ENCODE measurements at places on chromosomes 7 and 10. TPM values are rescaled to one million over a fixed set of nuclear protein-coding genes. Genes with fewer than 3 reads are reported as not detected.

SSC4D gene
- total RNA-seq = 1.4 TPM

DNA sequence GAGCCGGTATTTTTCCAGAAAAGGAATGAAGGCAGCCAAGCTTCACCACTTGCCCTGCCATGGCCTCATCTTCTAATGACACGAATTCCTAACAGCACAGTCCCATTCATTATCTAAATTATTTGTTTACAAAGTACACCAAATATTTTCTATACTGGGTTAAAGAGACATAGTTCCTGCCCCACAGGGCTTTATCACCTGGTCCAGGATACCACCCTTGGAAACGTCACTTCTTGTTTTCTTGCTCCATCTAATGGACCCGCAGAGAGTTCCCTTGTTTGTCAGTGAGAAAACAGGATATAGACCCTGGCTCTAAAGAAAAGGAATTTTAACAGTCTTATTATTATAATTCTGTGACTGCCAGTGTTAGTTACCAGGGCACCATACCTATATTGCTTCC is 1165.4 kb downstream of the GATA3 start:
- no peaks in the 10 kb centered on the region for H3K4me1 ChIP-seq
- no peak for DNase-seq
- H3K27me3 ChIP-seq = no peaks in the 10 kb centered on the region
- H3K36me3 ChIP-seq = no peaks in the 10 kb centered on the region
- H3K4me3 ChIP-seq = no peak overlapping the region

DNA sequence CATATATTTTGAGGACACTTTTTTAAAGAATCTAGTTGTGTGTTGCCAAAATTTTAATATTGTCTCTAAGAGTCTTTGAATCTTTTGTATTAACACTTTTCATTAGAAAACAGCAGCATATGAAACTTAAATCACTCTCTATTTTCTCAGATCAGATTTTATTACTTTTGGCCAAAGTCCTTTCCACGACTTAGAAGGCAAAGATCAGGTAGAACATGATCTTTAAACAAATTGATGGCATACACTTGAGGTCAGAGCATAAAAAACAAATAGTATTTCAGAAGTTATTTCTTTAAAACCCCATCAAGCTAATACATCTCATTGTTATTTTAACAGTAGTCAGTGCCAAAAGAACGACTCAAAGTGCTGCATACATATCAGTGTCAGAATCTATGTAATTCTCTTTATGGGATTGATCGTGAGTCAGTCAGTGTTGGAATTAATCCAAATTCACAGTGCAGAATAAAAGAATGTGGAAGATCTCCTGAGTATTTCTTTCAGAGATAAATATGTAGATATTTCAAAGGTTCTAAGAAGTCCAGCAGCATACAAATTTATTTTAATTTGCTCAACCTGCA is 9.6 kb upstream of the AGMO start:
- no peaks in the 10 kb centered on the region for H3K36me3 ChIP-seq
- H3K27me3 ChIP-seq = no peaks in the 10 kb centered on the region
- DNase-seq = no peak
- no peak overlapping the region for H3K4me3 ChIP-seq

GRCh38 chr7:155979566-155979965 is 167.3 kb upstream of the SHH start:
- H3K36me3 ChIP-seq = no peaks in the 10 kb centered on the region
- no peak overlapping the region for H3K27ac ChIP-seq
- H3K4me1 ChIP-seq = no peaks in the 10 kb centered on the region
- no peak overlapping the region for H3K4me3 ChIP-seq

- DNase-seq = no peak
- H3K4me1 ChIP-seq = no peaks in the 10 kb centered on the region
- H3K36me3 ChIP-seq = no peaks in the 10 kb centered on the region
- no peaks in the 10 kb centered on the region for H3K27me3 ChIP-seq
These were observed 56.7 kb downstream of the LAMB4 start for GRCh38 chr7:108073305-108074070.

PNLIPRP3 gene
- not detected for total RNA-seq

GBX1 gene
- total RNA-seq = not detected

DNA sequence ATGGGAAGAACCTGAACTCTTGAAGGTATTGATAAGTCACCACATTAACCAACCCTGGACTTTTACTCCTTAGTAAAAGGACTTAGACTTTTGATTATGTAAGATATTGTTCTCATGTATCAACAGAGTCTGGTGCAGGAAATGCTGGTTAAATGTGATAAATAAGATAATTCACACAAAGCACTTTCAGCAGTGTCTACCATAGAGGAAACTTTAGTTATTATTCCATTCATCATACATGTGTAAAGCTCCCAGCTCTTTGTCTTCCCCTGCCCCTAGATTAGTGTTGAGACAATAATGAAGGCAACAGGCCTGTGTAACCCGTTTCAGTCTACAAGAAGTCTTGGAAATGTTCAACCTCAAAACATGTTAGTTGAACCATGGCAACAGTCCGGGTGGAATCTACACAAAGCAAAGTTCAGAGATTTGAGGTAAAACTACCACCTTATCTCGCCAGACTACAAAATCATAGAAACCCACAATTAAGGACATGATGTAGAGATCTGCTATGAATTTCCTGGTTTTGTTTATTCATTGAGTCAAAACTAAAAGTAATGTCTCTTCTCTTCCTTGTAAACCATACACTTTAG is 109.9 kb upstream of the ADO start:
- H3K36me3 ChIP-seq = no peaks in the 10 kb centered on the region
- H3K4me1 ChIP-seq = peaks cover 5% of the 10 kb centered on the region
- DNase-seq = no peak
- no peaks in the 10 kb centered on the region for H3K27me3 ChIP-seq
- H3K27ac ChIP-seq = no peak overlapping the region

DNA sequence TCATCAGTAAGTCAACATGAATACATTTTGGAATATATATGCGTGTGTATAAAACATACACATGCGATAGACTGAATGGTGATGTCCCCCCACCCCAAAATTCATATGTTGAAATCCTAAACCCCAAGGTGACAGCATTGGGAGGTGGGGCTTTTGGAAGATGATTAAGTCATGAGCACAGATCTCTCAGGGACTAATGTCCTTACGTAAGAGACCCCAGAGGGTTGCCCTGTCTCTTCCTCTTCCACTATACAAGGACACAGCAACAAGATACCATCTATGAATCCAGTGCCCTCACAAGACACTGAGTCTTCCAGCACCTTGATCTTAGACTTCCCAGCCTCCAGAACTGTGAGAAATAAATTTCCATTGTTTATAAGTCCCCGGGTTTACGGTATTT is 22.5 kb downstream of the DRGX start:
- DNase-seq = no peak
- H3K36me3 ChIP-seq = no peaks in the 10 kb centered on the region
- H3K27me3 ChIP-seq = no peaks in the 10 kb centered on the region

- no peak overlapping the region for H3K4me3 ChIP-seq
- H3K36me3 ChIP-seq = no peaks in the 10 kb centered on the region
- no peak overlapping the region for H3K27ac ChIP-seq
- no peak for DNase-seq
These were observed 25.4 kb upstream of the MRC1 start for GRCh38 chr10:17783751-17784150.

GRCh38 chr10:103699611-103700435 is 155.6 kb downstream of the SH3PXD2A start:
- no peak overlapping the region for H3K4me3 ChIP-seq
- H3K36me3 ChIP-seq = no peaks in the 10 kb centered on the region
- H3K27me3 ChIP-seq = no peaks in the 10 kb centered on the region
- no peak for DNase-seq
- no peaks in the 10 kb centered on the region for H3K4me1 ChIP-seq
- no peak overlapping the region for H3K27ac ChIP-seq

GRCh38 chr7:137930581-137930980 is 71.3 kb downstream of the CREB3L2 start:
- no peak overlapping the region for H3K27ac ChIP-seq
- H3K4me1 ChIP-seq = peaks cover 20% of the 10 kb centered on the region
- no peak for DNase-seq
- no peak overlapping the region for H3K4me3 ChIP-seq
- no peaks in the 10 kb centered on the region for H3K36me3 ChIP-seq
- H3K27me3 ChIP-seq = no peaks in the 10 kb centered on the region

- H3K4me1 ChIP-seq = no peaks in the 10 kb centered on the region
- H3K36me3 ChIP-seq = no peaks in the 10 kb centered on the region
- no peaks in the 10 kb centered on the region for H3K27me3 ChIP-seq
- DNase-seq = no peak
- H3K27ac ChIP-seq = no peak overlapping the region
These were observed 99.3 kb upstream of the THSD7A start for GRCh38 chr7:11931307-11931706.

- peak overlapping the region; percentile 90 for H3K27ac ChIP-seq
- H3K27me3 ChIP-seq = no peaks in the 10 kb centered on the region
- H3K4me1 ChIP-seq = peaks cover 4% of the 10 kb centered on the region
- H3K36me3 ChIP-seq = no peaks in the 10 kb centered on the region
- no peak overlapping the region for H3K4me3 ChIP-seq
- no peak for DNase-seq
These were observed 10.6 kb downstream of the SKIDA1 start for GRCh38 chr10:21514818-21515351.

NPC1L1 gene
- total RNA-seq = 0.28 TPM

PCGF5 gene
- total RNA-seq = 35.8 TPM

- H3K27ac ChIP-seq = no peak overlapping the region
- no peaks in the 10 kb centered on the region for H3K36me3 ChIP-seq
- no peaks in the 10 kb centered on the region for H3K4me1 ChIP-seq
- H3K27me3 ChIP-seq = no peaks in the 10 kb centered on the region
- H3K4me3 ChIP-seq = no peak overlapping the region
These were observed 396.4 kb upstream of the STEAP1 start for GRCh38 chr7:89757910-89758309.

CYP2C19 gene
- not detected for total RNA-seq

DNA sequence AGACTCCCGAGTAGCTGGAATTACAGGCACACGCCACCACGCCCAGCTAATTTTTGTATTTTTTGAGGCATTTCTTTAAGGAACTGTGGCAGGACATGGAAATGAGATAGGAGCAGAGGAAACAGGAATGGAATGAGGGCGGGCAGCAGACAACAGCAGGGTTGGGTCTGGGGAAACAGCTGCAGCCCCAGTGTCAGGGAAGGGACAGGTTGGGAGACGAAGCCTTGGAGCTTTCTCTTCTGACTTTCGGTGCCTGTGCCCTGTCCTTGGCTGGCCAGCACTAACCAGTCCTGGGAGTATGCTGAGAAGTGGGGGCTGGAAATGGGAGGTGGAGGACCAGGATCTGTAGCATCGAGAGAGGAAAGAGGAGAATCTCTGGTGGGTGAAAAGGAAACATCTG is 47.4 kb downstream of the ATOH7 start:
- H3K27me3 ChIP-seq = no peaks in the 10 kb centered on the region
- no peaks in the 10 kb centered on the region for H3K4me1 ChIP-seq
- no peak for DNase-seq
- no peak overlapping the region for H3K27ac ChIP-seq

IQUB gene
- 0.93 TPM for total RNA-seq

- H3K36me3 ChIP-seq = no peaks in the 10 kb centered on the region
- H3K27me3 ChIP-seq = no peaks in the 10 kb centered on the region
- no peak overlapping the region for H3K4me3 ChIP-seq
These were observed 73.4 kb upstream of the INSIG1 start for GRCh38 chr7:155224116-155224811.

- H3K36me3 ChIP-seq = no peaks in the 10 kb centered on the region
- no peaks in the 10 kb centered on the region for H3K27me3 ChIP-seq
- H3K27ac ChIP-seq = no peak overlapping the region
These were observed 60.2 kb downstream of the SHOC2 start for GRCh38 chr10:110979611-110980010.

STOX1 gene
- 0.83 TPM for total RNA-seq

DNA sequence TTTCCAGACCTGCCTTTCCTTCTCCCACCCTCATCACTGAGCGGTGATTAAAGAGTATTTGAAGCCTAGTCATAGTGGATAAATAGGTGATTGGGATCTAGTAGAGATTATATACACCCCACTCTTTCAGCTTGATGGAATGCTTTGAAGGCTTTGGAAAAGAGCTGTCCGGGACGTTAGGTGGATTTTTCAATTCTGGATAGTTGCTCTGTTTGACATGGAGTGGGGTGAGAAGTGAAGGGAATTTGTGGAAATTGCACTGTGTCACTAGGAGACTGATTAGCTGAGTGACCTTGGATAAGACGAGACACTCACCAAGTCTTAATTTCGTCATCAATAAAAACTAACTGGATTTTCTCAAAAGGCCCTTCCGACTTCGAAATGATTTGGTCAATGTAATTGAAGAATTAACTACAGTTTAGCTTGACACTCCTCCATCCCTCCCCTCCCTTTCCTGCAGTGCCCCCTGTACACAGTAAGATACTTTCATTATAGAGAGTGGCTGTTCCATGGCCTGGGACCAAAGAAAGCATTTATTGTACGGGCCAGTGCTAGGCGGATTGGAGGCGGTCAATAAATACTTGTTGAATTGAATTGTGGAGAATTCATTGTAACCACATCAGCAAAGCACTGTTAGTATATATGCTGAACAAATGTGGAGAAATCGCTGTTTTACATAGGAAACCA is 962 bp downstream of the ZKSCAN1 start:
- DNase-seq = no peak
- no peaks in the 10 kb centered on the region for H3K27me3 ChIP-seq
- peak overlapping the region; percentile 94 for H3K4me3 ChIP-seq
- peak overlapping the region; percentile 96 for H3K27ac ChIP-seq

GRCh38 chr7:93315896-93316295 is 83.7 kb downstream of the VPS50 start:
- H3K4me1 ChIP-seq = no peaks in the 10 kb centered on the region
- no peak overlapping the region for H3K4me3 ChIP-seq
- H3K27me3 ChIP-seq = no peaks in the 10 kb centered on the region
- no peak overlapping the region for H3K27ac ChIP-seq
- H3K36me3 ChIP-seq = no peaks in the 10 kb centered on the region

SPDYE11 gene
- not detected for total RNA-seq

GRCh38 chr10:98273057-98273850 is 5.3 kb upstream of the LOXL4 start:
- no peaks in the 10 kb centered on the region for H3K36me3 ChIP-seq
- no peak for DNase-seq
- H3K4me1 ChIP-seq = peaks cover 9% of the 10 kb centered on the region
- H3K27ac ChIP-seq = no peak overlapping the region

FAM25G gene
- not detected for total RNA-seq

DNA sequence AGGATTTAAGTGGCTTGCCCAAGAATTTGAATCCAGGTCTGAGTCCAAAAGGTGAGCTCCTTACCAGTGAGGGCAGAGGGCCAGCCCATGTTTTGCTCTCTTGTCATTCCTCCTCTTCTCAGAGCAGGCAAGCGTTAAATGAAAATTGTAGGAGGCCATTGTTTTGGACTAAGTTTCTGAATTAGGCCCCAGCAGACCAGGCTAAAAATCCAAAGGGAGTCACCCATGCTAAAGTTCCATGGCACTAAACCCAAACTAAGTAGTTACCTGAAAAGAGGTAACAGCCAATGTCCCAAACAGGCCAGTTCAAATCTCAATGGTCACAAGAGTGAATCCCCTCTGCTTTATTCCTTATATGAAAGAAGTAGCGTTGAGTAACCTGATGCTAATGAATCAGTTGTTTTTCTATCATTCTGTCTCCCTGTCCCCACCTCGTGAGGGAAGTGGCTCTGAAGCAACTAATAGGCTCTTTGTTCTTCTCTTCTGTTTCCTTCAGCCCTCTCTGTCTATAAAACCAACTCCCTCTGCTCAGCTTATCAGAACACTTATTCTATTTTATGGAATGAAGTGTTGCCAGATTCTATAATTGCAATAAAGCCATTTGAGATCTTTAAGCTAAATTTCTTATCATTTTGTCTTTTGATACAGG is 17.5 kb upstream of the CDH23 start:
- H3K4me1 ChIP-seq = peaks cover 4% of the 10 kb centered on the region
- DNase-seq = no peak
- no peaks in the 10 kb centered on the region for H3K27me3 ChIP-seq
- no peaks in the 10 kb centered on the region for H3K36me3 ChIP-seq
- no peak overlapping the region for H3K27ac ChIP-seq

- no peaks in the 10 kb centered on the region for H3K27me3 ChIP-seq
- DNase-seq = no peak
These were observed 13.2 kb downstream of the ATG9B start for GRCh38 chr7:151011097-151011409.

CCZ1B gene
- total RNA-seq = 63.7 TPM

Measured in ovary (tissue), 10 donors.